AG08396 (cell line): ENCODE measurements at places on chromosomes 13 and 19.

DNA sequence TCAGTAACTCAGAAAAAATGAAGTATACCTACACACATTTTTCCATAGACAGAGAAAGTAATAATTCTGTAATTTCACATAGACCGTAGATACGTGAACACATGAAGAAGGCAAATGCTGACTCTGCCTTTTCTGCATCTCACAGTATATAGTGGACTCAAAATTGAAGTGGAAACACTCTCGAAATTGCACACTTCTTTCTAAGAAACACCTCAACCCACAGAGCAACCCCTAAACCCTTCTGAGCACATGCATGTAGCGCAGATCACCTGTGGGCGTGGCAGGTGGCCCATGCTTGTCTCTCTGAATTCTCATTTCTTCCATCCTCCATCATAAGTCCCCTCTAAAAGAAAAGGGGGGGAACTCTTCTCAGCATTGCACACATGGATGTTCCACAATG lies 34.7 kb downstream of the COL4A1 start:
- no peak for DNase-seq

GRCh38 chr13:76148374-76148773 lies 512.2 kb downstream of the LMO7 start:
- DNase-seq: no peak

DNA sequence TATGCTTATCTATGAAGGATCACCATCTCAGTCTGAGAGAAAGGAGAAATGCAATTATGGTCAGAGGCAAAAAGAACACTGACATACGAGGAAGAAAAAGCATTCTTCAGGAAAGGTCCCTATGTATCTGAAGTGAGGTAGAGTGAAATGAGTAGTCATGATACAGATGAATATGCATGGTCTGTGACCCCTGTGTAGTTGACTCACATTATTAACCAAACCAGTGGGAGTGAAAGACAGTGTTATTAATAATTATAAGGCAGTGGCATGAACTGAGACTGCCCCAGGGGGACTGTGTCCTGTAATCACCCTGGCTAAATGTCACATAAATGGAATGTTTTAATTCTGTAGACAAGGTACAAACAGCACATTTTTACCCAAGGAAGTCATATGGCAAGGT lies 1320.2 kb upstream of the PCDH9 start:
- no peak for DNase-seq

- DNase-seq: no peak
These were observed 5.5 kb downstream of the DLEU7 start for GRCh38 chr13:50838031-50838430.

DNA sequence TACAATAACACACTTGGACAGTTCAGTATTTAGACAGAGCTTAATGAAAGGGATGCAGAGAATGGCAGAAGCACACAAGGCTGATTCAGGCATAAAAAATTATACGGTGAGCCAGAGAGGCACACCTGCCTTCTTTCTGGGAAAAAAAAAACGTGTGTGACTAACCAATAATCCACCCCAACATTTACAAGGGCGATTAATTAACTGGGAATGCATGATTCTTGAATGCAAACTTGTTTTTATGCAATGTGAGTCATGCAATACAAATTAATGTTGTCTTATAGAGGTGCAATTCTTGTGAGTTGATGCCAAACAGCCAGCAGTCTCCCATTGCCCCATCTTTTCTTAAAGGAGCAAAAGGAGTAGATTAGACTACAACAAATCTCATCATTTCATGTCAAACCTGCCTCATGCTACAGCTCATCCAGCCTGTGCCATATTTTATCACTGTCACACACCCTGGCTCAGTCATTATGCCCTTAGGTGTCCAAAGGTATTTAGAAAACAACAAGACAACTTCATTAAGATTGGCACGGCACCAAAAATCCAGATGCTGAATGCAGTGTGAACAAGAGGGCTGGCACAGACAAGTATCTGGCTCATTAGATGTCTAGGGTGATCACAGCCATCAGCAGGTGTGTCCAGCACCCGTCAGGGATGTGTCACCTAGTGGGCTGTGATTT lies 721.1 kb downstream of the EFNB2 start:
- DNase-seq: no peak

GRCh38 chr13:100138859-100139491 lies 50.1 kb downstream of the PCCA start:
- no peak for DNase-seq

- DNase-seq: peak; percentile 97
These were observed 338 bp upstream of the UBE2M start for GRCh38 chr19:58558623-58559274.

- DNase-seq: peak; percentile 60
These were observed 3.1 kb downstream of the SPC24 start for GRCh38 chr19:11152318-11153062.

GRCh38 chr19:10013316-10013715 lies at the start of gene RDH8:
Gene RDH8, plus strand, starts transcription at chr19:10013483. Its CDS starts 15 bp downstream, at chr19:10013498.
- no peak for DNase-seq

DNA sequence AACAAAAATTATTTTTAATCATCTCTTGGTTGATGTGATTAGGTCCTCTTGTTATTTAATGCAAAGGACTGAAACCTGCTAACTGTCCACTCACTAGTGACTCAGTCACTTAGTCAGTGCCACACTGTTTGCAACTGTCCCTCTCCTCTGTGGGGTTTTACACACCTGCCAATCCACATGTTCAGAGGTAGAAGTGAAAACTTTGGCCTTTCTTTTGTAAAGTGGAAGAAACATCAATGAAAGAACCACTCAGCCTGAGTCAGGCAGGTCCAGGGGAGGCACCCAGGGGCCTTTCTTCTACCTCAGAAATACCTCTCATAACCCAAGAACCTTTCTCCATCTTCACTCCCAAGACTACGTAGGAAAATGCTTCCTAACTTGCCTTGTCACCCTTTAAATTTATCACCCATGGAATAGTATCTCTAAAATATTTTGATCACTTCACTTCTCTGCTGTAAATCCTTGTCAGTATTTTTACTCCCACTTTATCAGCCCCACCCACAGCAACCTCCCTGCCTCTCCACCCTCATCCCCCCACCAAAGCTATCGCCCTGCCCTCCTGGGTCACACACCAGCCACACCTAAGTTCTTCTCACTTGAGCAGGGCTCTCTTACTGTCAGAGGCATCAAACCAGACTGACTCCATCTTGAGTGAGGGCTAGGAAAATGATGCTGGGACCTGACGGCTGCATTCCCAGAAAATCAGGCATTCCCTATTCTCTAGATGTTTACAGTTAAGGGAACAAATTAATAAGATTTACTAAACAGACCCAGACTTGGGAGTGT lies 29.6 kb upstream of the EEF1AKMT1 start:
- no peak for DNase-seq

- DNase-seq: no peak
These were observed 124.7 kb downstream of the RGCC start for GRCh38 chr13:41582027-41582463.

- no peak for DNase-seq
These were observed 32.8 kb downstream of the SLC15A1 start for GRCh38 chr13:98719527-98720250.

DNA sequence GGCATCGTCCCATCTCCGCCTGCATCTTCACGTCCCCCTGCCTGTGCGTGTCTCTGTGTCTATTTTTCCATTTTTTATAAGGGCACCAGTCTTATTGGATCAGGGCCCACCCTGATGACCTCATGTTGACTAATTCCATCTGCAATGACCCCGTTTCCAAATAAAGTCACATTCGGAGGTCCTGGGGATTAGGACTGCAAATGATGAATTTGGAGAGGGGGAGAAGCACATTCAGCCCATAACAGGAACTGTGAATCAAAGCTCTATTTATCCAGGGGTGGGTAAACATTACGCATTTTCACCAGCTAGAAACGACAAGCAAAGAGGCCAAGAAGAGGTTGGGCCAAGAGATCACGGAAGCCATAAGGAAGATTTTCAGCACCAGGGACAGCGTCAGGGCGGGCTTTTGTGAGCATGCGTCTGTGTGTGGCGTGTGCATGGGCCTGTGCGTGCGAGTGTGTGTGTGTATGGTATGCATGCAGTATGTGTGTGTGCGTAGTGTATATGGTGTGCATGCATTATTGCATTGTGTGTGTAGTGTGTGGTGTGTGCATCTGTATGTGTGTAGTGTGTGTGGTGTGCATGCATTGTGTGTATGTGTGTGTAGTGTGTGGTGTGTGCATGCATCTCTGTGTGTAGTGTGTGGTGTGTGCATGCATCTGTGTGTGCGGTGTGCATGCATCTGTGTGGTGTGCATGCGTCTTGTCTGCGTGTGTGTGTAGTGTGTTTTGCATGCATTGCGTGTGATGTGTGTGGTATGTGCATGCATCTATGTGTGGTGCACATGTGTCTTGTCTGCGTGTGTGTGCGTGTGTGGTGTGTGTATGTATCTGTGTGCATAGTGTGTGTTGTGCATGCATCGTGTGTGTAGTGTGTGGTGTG lies 19.6 kb downstream of the CELF5 start:
- peak; percentile 53 for DNase-seq

DNA sequence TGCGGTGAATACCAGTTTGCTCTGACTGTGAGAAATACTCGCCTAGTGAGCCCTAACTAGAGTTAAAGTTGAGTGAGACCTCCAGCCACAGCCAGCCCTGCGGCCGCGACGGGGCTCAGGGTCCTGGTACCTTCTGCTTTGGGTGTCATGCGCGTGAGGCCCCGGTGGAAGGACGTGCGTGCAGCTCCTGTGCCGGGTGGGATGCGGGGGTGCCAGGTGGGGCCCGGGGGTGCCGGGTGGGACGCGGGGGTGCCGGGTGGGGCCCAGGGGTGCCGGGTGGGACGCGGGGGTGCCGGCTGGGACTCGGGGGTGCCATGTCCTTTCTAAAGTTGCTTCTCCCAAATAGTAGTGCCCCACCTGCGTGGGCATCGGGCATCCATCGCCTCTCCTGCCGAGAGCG lies 8.5 kb upstream of the TMPRSS9 start:
- DNase-seq: no peak

GRCh38 chr19:3618144-3618810 lies 8.3 kb downstream of the CACTIN start:
- peak; percentile 95 for DNase-seq

DNA sequence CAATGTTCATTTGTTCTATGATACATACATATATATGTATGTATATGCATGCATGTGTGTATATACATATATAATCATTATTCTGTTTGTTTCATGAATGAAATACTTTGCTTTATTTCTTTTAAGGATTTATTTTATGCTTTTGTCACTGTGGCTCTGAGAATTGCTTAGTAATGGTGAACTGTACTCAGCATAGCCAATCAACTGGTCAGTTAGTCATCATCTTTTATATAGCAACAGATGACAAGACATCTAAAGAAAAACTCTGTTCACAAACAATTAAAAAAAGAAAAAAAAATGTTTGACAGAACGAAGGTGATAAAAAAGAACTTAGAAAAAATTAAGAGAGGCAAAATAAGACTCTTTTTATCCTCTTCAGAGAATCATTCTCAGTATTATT lies 1440.3 kb downstream of the PCDH9 start:
- peak; percentile 14 for DNase-seq

- DNase-seq: peak; percentile 94
These were observed 133.6 kb downstream of the STK24 start for GRCh38 chr13:98443329-98443728.
